PC-9 (cell line): ENCODE measurements at places on chromosomes 5 and 9. TPM values are rescaled to one million over a fixed set of nuclear protein-coding genes. Genes with fewer than 3 reads are reported as not detected.
A peak's percentile ranks its signal among the peaks of the same experiment; 100 is the strongest.

- no peak overlapping the region for H3K27ac ChIP-seq
- no peaks in the 10 kb centered on the region for H3K4me1 ChIP-seq
- no peak overlapping the region for H3K4me3 ChIP-seq
- no peaks in the 10 kb centered on the region for H3K27me3 ChIP-seq
Observed at GRCh38 chr5:42719034-42719433, 37.6 kb upstream of the CCDC152 start.

- no peaks in the 10 kb centered on the region for H3K27me3 ChIP-seq
- H3K4me3 ChIP-seq: no peak overlapping the region
- H3K36me3 ChIP-seq: no peaks in the 10 kb centered on the region
- no peak for DNase-seq
- peaks cover 22% of the 10 kb centered on the region for H3K4me1 ChIP-seq
Observed at GRCh38 chr5:139955616-139956273, 87.4 kb downstream of the NRG2 start.

PCDH12 gene
- total RNA-seq: not detected in 2 replicates

GRCh38 chr9:21461377-21461776, 20.7 kb downstream of the IFNE start:
- no peak overlapping the region for H3K4me3 ChIP-seq
- no peaks in the 10 kb centered on the region for H3K4me1 ChIP-seq
- H3K36me3 ChIP-seq: no peaks in the 10 kb centered on the region
- H3K27me3 ChIP-seq: no peaks in the 10 kb centered on the region
- H3K27ac ChIP-seq: no peak overlapping the region

DNA sequence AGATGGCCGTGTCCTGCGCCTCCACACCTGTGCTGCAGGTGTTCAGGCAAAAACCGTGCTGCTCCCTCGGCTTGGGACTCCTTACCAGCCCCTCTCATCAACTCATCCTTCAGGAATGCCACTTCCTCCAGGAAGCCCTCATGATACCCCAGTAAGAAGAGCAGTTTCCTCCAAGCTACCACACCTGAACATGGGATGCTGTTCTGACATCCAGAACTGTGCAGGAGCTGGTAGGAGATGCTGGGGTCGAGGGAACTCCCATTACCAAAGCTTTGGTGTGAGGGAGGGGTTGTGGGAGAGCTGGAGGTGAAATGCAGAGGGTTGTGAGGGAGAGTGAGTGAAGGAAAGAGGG, 18.9 kb downstream of the CARD19 start:
- peak overlapping the region; percentile 31; the same call in 1 of the 2 replicates for H3K4me3 ChIP-seq
- H3K27me3 ChIP-seq: no peaks in the 10 kb centered on the region
- peaks cover 79% of the 10 kb centered on the region for H3K4me1 ChIP-seq
- H3K36me3 ChIP-seq: 0 out of 2 replicates have a peak, but pooled peaks cover 3% of the 10 kb centered on the region
- no peak for DNase-seq
